Progenitor cell of endocrine pancreas (in vitro differentiated cells): ENCODE measurements at places on chromosomes 2 and 18.

DNA sequence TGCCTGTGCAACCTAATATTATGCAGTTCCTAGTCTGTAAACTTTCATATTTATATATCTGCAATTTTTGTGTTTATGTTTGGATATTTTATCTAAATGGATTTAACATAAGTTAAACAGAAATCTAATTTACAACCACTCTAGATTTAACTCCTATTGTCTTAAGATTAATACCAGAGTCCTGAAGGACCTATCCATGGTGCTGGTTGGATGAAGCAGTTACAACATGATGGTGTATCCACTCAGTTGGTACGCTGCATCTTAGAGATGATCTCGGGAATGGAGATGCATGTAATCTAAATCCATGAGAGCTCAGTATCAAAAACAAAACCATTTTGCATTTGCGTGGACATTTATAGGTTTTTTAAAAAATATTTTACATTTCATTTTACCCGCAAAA lies 745.9 kb upstream of the SLC8A1 start:
- DNase-seq: no peak

DNA sequence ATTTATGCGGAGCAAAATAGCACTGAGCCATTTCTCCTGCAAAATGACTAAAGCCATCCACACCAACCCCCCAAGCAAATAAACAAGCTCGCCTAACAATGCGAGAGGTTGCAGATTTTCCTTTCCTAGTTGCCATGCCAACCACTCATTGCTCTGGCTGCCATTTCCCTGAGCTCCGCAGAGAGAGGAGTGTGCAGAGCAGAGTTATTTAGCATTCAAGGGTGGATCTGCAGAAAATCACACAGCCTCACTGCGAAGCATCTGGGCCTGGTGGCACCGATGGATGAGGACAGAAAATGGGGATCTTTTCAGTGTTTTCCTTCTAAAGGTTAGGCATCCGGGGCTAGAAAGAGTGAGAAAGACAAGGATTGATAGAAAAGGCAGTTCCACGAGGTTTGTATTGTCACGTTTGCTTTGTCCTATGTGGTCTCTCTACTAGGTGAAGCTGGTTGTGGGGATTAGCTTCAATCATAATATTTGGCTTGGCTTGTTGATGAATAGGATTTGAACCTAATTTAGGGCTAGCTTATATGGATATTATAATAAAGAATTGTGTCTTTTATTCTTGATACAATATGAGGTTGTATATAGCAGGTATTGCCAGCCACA lies 110.2 kb upstream of the UNC80 start:
- DNase-seq: no peak

DNA sequence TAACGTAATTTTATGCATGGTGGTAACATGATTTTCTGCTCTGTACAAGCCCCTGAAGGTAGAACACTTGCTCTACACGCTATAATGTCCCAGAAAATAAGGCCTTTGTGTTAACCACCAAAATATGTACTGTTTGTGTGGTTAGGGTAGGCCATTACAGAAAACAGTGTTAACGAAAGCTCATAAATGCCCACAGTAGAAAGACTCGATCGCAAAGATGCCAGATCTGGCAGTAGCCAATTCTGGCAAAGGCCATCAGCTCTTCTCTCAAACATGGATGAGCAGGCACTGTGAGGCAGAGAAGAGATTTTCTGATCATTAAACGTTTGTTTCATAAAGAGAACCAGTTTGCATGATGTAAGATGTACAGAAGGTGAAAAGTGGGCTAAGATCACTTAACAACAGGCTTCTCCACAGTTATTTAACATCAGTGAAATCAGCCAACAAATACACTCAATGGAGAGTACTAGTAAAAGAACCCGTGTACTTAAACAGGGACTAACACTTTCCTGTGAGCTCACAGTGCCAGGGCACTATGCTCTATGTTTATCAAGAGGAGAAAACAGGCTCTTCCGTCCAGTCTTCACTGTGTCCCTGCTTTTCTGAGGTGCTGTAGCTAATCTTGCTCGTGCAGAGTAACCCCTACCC lies 80.3 kb downstream of the SPRED2 start:
- no peak for DNase-seq

- no peak for DNase-seq
Measured at GRCh38 chr2:165827016-165827920, 33.2 kb upstream of the GALNT3 start.

DNA sequence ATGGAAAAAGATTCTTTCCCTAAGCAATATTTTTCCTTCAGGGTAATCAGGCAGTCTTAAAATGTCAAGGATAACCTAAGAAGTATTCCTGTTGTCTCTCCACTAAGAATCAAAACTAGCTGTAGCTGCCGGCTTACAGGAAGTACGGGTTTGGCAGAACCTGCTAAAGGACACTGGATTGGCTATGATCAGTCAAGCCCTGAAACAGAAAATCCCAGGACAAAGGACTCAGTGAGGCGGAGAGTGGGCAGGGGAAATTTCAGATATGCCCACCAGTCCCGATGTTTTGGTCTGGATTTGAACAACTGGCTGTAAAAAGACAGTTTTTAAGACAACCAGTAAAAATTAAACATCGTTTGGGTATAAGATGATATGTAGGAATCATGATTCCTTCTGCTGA lies 155.7 kb downstream of the HDAC4 start:
- DNase-seq: no peak
